NCI-H1930 (cell line): ENCODE measurements at places on chromosomes 12 and 14.

- DNase-seq, result no peak
These were observed 22.7 kb downstream of the CLIP1 start for GRCh38 chr12:122399592-122400373.

- no peak for DNase-seq
These were observed 113.4 kb downstream of the LGMN start for GRCh38 chr14:92635031-92635430.

DNA sequence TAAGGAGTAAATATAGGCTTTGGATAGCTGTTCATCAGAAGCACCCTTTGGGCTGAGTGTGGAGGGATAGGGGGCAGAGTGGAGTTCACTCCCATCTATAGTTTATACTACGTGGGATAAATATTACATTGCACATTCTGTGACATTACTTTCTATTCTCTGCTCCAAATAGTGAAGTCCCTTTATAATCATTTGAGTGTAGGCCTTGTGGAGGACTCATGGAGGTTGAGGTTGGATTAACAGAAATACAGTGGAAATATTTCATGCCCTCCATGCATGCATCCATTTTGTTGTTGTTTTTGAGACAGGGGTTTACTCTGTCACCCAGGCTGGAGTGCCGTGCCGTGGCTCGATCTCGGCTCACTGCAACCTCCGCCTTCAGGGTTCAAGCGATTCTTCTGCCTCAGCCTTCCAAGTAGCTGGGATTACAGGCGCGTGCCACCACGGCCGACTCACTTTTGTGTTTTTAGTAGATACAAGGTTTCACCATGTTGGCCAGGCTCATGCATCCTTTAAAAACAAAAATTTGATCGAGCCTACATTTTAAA lies 1.4 kb downstream of the CHPT1 start:
- DNase-seq, result no peak

GRCh38 chr14:88043529-88044443 lies 38.9 kb downstream of the GPR65 start:
- peak; percentile 66 for DNase-seq

DNA sequence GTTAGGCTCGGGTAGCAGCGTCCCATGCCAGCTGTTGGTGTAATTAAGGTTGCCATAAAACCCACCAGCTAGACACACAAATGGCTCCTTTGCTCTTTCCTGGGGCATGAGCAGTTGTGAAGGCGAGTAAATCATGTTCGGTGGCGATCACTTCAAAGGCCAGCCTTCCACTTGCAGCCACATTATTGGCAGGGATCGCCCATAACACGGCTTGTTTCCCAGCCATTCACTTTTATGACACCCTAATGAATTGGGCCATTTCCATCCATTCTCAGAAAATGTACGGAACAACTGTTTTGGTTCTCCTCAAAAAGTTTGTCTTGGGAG lies 63.4 kb downstream of the BEGAIN start:
- DNase-seq, result no peak

GRCh38 chr14:78451319-78451695 lies 281.1 kb downstream of the NRXN3 start:
- no peak for DNase-seq

DNA sequence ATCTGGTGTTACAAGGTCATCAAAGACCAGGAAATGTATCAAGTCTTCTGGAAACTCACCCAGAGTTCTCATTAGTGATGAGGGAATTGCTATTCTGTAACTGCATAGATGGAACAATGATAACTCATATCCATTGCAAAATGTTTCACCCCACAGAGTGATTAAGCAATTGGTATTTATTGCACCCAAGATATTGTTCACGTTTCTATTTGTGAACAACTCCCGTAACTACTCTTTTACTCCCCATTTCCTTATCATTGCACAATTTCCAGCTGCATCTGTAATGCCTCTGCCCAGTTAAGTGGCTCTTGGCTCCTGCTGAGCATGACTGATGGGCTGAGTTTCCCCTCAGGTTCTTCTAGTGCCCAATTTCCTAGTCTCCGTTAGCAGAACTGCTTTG lies 108.7 kb upstream of the PRICKLE1 start:
- no peak for DNase-seq

DNA sequence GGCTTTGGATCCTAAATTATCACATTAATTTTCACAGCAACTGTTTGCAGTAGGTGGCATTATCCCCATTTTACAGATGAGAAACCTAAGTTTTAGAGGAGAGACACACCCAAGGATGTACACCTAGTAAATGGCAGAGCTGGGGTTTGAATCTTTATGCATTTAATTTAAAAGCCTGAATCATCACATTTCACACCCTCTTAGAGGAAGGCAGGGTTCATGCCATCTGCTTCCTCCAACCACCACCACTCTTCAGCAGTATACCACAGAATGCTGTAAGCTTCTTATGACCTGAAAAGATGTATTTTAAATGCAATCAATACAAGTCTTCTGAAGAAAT lies 90.3 kb downstream of the CRADD start:
- no peak for DNase-seq

DNA sequence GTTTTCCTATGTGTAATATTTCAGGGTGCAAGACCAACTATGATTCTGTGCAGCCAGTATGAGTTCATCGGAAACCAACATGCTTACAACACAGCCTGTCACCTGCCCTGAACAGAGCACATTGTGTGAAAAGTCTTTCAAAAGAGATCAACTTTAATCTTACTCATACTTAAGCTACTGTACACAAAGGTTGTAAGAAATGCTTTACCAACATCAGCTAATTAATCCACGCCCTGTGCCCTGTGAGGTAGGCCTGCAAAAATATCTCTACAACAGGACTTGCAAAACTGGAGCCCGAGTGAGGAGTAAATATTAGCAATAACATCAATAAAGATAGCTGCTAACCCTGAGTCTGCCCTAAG lies 15.1 kb downstream of the APPL2 start:
- no peak for DNase-seq

GRCh38 chr14:94367347-94368242 lies 20.8 kb downstream of the SERPINA1 start:
- DNase-seq, result no peak

DNA sequence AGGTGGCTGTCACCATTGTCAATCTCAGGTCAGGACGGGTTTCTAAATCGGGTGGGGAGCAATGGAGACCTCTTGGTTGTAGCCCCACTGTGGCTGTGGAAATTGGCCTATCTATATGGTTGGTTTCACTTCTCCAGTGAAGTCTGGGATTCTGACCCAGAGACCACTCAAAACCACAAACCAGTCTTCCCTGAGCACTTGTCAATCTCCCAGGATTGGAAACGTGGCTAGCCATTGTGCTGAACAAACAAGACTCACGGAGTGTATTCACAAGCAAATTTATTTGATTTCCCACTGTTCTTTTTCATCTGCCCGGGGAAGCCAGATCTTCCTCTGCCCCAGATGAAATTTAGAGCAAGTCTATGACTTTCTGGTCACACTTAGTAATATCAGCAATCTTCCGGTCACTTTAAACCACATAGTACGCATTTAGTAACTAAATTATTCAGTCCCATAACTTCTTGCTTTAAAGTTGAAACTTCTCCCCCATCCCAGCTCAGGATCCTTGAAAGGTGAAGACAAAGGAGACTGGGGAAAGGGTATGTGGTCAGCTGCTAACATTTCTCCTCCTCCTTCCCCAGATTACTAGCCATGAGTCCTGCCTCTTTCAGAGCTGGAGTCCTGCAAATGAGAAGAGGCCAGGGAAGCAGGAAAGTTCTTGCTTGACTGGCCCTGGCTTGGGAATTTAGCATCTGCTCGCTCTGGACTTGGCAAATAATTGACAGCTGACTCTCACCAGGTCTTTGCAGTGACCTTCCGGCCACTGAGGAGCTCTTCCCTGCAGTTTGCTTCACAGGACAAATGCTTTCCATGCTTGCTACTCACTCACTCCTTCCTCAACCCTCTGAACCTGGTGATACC lies 123.2 kb upstream of the MAX start:
- DNase-seq, result no peak

DNA sequence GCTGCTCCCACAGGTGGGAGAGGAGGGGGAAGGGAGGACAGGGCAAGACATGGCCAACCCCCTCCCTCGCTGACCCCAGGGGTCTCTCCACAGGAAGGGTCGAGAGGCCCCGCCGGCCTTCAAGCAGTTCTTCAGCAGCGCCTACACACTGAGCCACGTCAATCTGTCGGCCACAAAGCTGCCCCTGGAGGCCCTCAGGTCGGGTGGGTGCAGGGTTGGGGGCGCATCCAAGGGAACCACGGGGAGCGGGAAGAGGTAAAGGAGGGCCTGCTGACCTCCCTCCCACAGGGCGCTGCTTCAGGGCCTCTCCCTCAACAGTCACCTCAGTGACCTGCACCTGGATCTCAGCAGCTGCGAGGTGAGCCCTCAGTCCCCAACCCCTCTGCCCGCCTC lies 6.1 kb downstream of the CARMIL3 start:
- no peak for DNase-seq

DNA sequence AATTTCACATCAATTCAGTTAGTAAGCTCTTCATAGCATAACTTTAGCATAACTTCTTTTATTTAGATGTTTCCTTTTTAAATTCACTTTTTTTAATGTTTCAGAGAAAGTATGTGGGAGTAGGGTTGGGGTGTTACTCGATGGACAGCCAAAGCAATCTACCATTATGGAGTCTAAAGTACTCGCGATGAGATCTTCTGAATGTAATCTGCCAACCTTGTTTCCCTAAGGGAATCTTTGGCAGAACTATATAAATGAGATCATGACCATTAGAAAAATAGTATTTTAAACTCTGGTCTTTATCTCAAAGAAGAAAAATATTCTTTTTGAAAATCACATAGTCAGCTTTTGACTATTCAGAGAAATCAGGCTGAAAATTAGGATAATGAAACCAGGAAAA lies 103.9 kb downstream of the BBS10 start:
- no peak for DNase-seq

DNA sequence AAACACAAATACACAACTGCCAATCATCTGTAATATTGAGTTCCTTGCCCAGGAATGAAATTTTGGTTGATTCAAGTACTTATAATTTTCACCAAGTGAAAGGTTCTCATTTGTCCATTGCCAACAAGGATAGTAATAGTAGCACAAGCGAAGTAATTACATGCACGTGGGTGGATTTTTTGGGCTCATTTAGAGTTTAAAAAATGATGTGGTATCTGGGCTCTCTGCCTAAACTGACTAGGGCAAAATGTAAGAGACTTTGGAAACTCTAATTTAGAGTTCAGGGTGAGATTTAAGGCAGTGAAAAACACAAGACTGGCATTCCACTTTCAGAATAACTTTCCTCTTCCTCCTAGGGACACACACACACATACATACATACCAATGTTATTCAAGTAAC lies 111.7 kb downstream of the MYRFL start:
- DNase-seq, result no peak

GRCh38 chr12:130746546-130746945 lies 30.4 kb upstream of the RIMBP2 start:
- DNase-seq, result no peak

GRCh38 chr12:2187195-2187945 lies 134.6 kb downstream of the CACNA1C start:
- DNase-seq, result no peak

- DNase-seq, result no peak
These were observed 19.5 kb downstream of the FAM181A start for GRCh38 chr14:93946541-93947090.

- no peak for DNase-seq
These were observed 4.1 kb upstream of the DAZAP2 start for GRCh38 chr12:51234530-51234929.

DNA sequence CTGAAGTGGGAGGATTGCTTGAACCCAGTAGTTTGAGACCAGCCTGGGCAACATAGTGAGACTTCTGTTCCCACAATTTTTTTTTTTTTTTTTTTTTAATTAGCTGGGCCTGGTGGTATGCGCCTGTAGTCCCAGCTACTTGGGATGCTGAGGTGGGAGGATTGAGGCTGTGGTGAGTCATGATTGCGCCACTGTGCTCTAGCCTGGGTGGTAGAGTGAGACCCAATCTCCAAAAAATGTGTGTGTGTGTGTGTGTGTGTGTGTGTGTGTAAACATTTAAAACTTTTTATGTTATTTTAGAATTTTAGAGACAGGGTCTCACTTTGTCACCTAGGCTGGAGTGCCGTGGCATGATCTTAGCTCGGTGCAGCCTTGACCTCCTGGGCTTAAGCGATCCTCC lies 6.8 kb downstream of the PPP1R36 start:
- no peak for DNase-seq

- no peak for DNase-seq
These were observed 176.2 kb upstream of the PDZRN4 start for GRCh38 chr12:41011939-41012338.

DNA sequence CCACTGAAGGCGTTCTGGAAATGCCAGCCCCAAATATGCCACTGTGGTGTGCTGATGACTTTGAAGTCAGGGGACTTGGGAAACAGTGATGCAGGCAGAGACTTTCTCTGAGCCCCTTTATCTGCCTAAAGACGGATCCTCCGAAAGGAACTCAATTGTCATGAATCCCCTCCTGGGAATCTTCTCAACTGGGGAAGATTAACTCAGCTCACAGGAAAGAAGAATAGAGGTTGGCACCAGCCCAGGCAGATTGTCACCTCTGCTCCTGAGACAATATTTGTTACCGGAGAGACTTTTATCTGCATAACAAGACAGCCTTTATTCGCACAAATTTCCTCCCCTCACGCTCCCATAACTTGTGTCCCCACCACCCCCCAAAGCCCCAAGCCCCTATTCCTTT lies 414.4 kb downstream of the FUT8 start:
- DNase-seq, result no peak

GRCh38 chr14:29529418-29529817 lies 398.2 kb downstream of the PRKD1 start:
- DNase-seq, result no peak

DNA sequence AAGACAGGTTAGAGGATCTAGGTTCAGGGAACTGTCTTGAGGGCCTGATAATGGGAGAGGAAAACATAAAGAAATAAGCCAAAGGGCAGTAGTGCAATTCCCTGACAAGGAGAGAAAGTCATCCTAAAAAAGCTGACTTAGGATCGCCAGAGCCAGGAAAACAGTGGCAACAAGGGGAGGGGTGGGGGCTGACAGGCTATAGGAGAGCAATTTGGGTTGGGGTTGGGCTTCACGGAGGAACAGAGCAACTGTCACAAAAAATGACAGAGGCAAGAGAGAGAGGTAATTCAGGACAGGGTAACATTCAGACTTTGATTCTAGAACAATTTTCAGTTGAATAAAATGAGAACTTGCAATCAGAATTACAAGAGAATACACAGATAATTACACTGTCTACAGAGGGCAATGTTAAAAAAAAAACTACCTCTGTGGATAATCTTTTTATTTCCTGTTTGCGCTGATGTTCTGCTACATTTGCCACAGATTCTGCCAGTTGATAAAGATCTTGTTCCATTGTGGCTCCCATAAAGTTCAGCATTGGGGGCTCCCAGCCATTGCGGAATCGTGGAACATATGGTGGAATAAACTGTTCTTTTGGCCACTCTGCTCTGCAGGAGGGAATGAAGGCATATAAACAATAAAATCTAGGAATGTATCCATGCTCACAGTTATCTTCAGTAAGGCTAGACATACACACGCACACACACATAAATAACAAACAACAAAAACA lies 138.6 kb downstream of the EPS8 start:
- DNase-seq, result no peak

- DNase-seq, result no peak
These were observed 48.5 kb downstream of the CYP46A1 start for GRCh38 chr14:99732436-99733210.

GRCh38 chr12:57518920-57519795 lies 1.2 kb downstream of the DDIT3 start:
- no peak for DNase-seq

- no peak for DNase-seq
These were observed 213.7 kb downstream of the PCNX1 start for GRCh38 chr14:71121001-71121400.
